Left renal pelvis (tissue), 4 donors: ENCODE measurements at places on chromosomes 12 and 14. TPM values are rescaled to one million over a fixed set of nuclear protein-coding genes. Genes with fewer than 3 reads are reported as not detected.

The ALKBH1 gene
- 16.2 TPM for polyA plus RNA-seq

The DPPA3 gene
- polyA plus RNA-seq, result 0.16 TPM

The NAA25 gene
- 23.6 TPM for polyA plus RNA-seq

The NRL gene
- 4.1 TPM for polyA plus RNA-seq

The POLE2 gene
- polyA plus RNA-seq, result 26.8 TPM

The LYZ gene
- polyA plus RNA-seq, result 19.9 TPM

The PPFIA2 gene
- polyA plus RNA-seq, result 6.5 TPM

The ANO4 gene
- polyA plus RNA-seq, result 7.0 TPM

The CMA1 gene
- 0.16 TPM for polyA plus RNA-seq

The ACSM4 gene
- 0.09 TPM for polyA plus RNA-seq

The ZDHHC17 gene
- polyA plus RNA-seq, result 63.8 TPM

The CRACR2A gene
- 1.3 TPM for polyA plus RNA-seq

The PDE6H gene
- not detected for polyA plus RNA-seq

The POTEG gene
- polyA plus RNA-seq, result not detected

The COX8C gene
- polyA plus RNA-seq, result not detected

The OVCH1 gene
- 0.79 TPM for polyA plus RNA-seq

The KRT85 gene
- polyA plus RNA-seq, result not detected

The PLCZ1 gene
- polyA plus RNA-seq, result 0.61 TPM

The SLC25A21 gene
- polyA plus RNA-seq, result 2.6 TPM

The NOVA1 gene
- 22.9 TPM for polyA plus RNA-seq

The HOXC5 gene
- polyA plus RNA-seq, result 2.5 TPM

The TPPP2 gene
- polyA plus RNA-seq, result 2.6 TPM

The SLC6A15 gene
- polyA plus RNA-seq, result 1.6 TPM
